ENCODE measurements at places on chromosomes 3 and 15.

DNA sequence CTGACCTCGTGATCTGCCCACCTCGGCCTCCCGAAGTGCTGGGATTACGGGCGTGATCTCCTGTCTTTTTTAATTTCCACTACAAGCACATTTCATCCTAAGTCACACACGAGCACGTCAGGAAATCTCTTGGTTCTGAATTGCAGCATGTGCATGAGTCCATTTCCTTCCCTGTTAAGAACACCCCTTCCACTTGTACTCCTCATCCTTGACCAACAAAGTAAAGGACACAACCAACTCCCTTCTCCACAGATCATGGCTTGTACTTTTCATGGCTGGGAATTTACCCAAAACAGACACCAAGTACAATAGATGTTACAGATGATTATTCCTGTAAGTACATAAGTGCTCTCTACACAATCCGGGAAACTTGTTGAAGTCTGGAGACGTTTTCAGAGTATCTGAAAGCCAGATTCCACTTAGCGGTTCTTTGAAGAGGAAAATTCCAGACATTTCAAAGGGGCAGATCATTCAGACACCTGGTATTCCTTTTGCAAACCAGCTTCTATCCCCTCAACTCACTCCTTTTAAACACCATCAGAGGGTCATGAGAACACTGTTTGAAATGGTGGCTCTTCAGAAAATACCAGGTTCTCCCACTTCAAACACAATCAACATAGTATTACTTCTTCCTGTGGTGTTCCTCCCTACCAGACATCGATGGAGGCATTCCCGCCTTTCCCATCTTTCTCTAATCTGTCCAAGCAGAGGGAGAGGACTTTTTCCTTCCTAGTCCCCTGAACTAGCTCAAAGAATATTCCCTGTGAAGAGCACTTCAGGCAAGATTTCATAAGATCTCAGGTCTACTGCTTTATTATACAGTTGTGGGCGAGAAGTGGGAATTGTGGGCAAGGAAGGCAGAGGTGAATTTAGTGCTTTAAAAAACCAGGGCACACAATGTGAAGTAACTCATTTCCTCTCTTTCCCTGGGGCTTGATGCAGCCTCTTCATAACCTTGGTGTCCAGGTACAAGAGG is 80.1 kb upstream of the TSC22D2 start:
- DNase-seq = no peak

GRCh38 chr3:182019926-182020325 is 308.2 kb downstream of the SOX2 start:
- no peak for DNase-seq

- no peak for DNase-seq
These were observed 495.2 kb upstream of the EPHA6 start for GRCh38 chr3:96319166-96319565.

GRCh38 chr3:47008234-47008796 is 28.8 kb downstream of the NBEAL2 start:
- no peak for DNase-seq

DNA sequence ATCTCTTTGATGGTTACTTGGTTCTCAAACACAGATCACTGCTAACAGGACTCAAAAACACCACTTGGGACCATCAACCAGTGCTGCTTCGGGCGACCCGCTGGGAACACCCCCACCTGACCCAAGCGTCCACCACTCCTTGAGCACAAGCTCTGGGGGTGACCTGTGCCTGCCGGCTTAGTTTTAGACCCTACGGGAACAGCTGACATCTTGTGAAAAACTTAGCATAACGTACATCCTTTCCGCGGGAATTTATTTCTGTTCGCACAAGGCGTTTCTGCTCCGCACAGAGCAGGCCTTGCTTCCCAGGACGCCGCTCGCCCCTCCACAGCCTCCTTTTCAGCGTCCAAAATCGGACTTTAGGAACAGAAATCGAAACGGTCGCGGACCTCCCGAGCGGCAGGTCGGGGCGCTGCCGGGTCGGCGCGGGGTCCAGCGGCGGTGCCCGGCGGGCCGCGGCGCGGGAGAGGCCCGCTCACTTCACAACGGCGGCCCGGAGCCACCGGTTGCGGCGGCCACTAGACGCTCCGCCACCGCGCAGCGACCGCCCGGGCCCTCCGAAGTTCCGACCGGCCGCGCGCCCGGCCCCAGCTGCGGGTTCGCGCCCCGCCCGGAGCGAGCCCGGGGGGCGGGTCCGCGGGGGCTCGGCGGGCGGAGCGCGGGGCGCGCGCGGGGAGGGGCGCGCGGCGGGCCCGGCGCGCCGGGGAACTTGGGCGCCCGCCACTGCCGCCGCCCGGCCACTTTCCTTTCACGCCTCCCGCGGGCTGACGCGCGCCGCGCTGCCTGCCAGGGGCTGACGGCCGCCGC is 959 bp downstream of the SFMBT1 start:
- DNase-seq = no peak

DNA sequence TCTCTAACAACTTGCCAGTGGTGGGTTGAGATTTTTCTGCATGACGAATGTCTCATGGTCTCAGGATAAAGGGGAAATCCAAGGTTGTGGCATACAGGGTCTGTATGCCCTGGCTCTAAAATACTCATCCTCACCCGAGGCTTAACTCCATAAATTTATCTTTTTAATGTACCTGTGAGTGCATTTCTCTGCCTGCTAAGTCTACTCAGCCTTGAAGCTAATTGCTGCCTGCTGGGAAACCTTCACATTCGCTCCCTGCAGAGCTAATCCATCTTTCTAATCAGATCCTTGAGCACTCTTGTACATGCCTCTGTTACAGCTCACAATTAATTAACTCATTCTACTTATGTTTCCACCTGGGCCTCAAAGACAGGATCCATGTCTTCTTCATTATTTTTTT is 93.8 kb downstream of the CMSS1 start:
- no peak for DNase-seq

DNA sequence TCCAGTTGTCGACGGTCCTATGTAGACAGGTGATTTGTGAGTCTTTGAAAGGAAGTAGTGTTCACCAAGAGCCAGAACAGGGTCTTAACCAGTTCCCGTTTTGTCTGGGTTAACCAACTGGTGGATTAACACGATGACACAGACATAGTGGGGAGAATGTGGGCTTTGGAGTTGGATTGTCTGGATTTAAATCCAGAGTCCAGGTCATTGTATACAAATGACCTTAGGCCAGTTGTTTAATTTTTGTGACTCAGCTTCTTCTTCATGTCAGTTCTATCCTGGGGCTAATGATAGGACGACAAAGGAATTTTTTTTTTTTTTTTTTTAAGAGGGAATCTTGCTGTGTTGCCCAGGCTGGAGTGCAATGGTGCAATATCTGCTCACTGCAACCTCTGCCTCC is 126.7 kb downstream of the LPP start:
- no peak for DNase-seq

GRCh38 chr3:12328837-12329462 is 40.1 kb downstream of the PPARG start:
- no peak for DNase-seq

DNA sequence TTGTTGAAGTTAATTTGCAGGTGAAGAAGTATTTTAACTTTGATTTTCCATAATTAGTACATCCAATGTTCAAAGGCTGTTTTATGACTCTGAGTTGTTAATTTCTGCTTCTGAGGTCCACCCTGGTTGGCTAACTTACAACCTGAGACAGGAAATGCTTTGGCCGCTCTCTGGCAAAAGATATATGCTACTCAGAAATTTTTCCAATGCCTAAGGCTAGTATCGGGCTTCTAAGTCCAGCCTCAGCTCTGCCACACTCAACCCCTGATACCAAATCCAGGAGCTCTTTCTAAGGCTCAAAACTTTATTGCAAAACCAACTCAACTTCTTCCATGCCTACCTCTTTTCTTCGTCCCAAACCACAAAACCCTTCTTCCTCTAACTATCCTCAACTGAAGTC is 192.9 kb downstream of the NEK10 start:
- DNase-seq = no peak

DNA sequence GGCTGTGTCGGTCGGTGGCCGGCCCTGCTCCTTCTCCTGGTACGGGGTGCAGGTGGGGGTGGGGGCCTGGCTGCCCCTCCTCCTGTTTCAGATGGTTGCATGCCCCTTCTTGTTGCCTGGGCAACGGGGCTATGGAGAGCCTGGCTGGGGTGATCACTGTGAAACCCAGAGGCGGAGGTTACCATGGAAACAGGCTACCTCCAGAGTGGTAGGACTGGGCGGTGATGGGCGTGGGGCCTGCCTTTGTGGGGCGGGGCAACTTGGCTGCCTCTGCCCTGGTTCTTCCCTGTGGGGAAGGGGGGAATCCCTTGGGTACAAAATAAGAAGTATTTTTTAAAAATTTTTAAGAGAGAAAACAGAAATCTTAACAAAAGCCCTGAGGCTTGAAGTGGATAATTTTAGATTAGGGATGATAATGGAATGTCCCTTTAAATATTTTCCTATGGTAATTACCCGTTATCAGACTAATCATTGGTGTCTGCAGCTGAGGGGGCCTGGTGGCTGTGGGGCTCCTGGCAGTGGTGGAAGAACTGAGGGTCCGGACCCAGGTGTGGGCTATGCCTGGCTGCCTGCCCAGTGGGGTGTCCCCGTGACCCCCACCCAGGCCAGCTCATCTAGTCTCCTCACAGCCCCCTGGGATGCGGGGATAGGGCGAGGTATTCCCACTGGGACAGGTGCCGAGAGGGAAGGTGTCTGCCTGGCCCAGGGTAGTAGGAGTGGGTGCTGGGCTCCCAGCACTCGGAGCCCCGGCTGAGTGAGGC is 32.5 kb downstream of the PLXNA1 start:
- no peak for DNase-seq

- no peak for DNase-seq
These were observed 342.0 kb upstream of the PDZRN3 start for GRCh38 chr3:73966733-73967132.

GRCh38 chr3:117322866-117323265 is 613.3 kb downstream of the TUSC7 start:
- no peak for DNase-seq

GRCh38 chr3:53844262-53845102 is 1.7 kb downstream of the CHDH start:
- no peak for DNase-seq

DNA sequence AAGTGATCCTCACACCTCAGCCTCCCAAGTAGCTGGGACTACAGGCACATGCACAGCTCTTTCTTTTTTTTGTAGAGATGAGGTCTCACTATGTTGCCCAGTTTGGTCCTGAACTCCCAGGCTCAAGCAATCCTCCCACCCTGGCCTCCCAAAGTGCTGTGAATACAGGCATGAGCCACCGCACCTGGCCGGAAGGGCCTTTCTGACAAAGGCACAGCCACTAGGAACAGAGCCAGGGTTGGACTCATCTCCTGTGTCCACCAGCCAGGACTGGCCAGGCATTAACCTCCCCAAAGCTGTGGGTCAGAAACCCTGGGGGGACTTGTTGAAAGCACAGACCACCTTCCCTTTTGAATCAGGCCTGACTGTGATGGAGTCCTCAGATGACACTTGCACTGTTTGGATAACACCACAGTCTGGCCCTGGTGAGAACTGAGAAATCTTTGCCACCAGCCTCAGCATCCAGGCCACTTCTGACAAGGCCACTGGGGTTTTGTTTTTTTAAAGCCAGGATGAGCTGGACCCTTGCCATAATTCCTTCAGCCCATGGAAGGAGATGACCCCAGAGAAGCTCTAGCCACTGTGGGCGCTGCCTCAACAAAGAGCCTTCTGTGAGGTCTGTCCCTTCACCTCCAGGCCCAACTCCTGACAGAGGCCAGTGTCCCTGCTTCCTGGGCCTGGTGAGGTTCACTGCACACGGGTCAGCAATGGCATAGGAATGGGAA is 4.8 kb downstream of the TKT start:
- DNase-seq = no peak

DNA sequence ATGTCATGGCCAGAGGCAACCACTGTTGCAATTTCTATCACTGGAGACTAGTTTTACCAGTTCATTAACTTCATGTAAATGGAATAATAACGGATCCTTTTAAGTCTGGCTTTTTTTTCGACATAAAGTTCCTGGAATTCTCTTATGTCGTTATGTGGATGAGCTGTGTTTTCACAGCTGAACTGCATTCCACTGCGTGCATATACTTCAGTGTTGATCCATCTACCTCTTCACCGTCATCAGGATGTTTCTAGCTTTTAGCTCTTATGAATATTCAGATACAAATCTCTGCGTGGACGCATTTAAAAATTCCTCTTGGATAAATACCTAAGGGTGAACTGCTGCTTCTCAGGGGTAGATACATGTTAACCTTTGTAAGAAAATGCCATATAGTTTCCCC is 15.6 kb upstream of the CYFIP1 start:
- no peak for DNase-seq

- no peak for DNase-seq
These were observed 77.5 kb upstream of the PRR23C start for GRCh38 chr3:139122221-139122581.

DNA sequence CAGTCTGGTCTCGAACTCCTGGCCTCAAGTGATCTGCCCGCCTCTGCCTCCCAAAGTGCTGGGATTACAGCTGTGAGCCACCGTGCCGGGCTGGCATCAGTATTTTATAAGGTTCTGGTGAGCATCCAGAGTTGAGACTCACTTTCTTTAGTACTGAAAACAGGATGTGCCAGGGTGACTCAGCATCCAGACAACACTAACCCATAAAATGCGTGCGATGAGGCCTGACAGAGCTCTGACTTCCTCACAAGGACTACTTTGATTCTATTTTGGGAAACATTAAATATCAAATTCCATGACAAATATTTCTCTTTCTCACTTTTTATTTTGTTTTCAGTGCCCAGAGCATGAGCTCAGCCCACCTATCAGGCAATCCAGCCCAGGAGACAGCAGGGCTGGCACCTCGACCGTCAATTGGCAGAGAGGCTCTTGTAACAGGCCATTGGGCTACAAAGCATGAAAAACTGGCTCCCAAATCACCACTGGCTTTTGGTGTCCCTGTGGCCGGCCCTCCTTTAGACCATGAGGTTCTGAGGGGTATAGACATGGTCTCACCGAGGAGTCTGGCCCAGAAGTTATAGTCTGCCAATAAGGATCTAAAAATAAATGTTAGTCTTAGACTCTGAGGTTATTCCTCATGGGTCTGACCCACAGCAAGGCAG is 75.0 kb downstream of the FEM1B start:
- no peak for DNase-seq

DNA sequence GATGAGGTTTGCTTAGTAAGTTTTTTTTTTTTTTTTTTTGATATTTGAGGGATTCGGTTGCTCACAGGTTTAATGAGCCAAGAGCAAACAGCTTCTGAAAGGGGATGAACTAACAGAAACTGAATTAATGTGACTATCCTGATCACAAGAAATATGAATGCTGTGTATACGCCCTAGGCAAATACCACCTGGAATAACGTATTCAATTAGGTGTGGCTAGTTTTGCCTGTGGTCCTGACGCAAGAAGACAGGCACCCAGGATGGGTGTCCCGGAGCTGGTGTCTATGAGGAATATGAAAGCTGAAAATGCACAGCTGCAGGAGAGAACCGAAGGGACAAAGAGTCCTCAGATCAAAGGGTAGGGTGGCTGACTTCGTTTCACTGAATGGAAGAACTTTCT is 14.6 kb downstream of the LSG1 start:
- no peak for DNase-seq

- no peak for DNase-seq
These were observed 307.2 kb upstream of the CNTN3 start for GRCh38 chr3:74921676-74922075.

GRCh38 chr15:77858792-77859490 is 218.6 kb downstream of the TBC1D2B start:
- no peak for DNase-seq

GRCh38 chr3:156670077-156670476 is 4.3 kb upstream of the TIPARP start:
- no peak for DNase-seq

- DNase-seq = no peak
These were observed 50.7 kb downstream of the MYLK start for GRCh38 chr3:123833398-123833785.

GRCh38 chr3:158753854-158754253 is 21.6 kb upstream of the RARRES1 start:
- no peak for DNase-seq
